AG09319 (cell line): ENCODE measurements at places on chromosomes 13 and 19.

GRCh38 chr13:52053460-52053859, 29.0 kb downstream of the UTP14C start:
- DNase-seq = no peak

- DNase-seq = no peak
Measured at GRCh38 chr19:44002212-44002565, 568 bp upstream of the ZNF230 start.

DNA sequence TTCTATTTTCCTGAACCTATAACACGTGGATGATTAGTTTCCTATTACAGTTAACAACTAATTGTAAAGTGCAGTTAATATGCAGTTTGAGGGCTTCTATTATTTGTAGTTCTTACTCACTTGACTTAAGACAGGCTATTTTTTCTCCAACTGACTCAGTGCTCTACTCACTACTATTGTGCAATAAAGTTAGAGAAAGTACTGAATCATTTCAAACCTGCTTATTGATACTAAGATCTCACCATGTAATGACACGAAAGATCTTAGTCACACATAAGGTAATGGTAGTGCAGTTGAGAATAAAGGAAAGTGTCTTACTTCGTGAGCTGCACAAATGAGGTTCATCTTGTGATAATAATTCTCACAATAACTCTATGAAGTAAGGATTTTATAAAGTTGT, 22.8 kb upstream of the ITM2B start:
- peak; percentile 29 for DNase-seq

GRCh38 chr13:74056801-74057542, 77.2 kb downstream of the KLF12 start:
- DNase-seq = no peak

GRCh38 chr19:23547156-23547555, 139.9 kb downstream of the ZNF675 start:
- no peak for DNase-seq

- DNase-seq = no peak
Measured at GRCh38 chr13:31320946-31321345, 121.2 kb downstream of the B3GLCT start.

GRCh38 chr19:38619361-38620174, 580 bp downstream of the EIF3K start:
- no peak for DNase-seq

- DNase-seq = no peak
Measured at GRCh38 chr13:114049026-114049425, 75.2 kb upstream of the C13orf46 start.

DNA sequence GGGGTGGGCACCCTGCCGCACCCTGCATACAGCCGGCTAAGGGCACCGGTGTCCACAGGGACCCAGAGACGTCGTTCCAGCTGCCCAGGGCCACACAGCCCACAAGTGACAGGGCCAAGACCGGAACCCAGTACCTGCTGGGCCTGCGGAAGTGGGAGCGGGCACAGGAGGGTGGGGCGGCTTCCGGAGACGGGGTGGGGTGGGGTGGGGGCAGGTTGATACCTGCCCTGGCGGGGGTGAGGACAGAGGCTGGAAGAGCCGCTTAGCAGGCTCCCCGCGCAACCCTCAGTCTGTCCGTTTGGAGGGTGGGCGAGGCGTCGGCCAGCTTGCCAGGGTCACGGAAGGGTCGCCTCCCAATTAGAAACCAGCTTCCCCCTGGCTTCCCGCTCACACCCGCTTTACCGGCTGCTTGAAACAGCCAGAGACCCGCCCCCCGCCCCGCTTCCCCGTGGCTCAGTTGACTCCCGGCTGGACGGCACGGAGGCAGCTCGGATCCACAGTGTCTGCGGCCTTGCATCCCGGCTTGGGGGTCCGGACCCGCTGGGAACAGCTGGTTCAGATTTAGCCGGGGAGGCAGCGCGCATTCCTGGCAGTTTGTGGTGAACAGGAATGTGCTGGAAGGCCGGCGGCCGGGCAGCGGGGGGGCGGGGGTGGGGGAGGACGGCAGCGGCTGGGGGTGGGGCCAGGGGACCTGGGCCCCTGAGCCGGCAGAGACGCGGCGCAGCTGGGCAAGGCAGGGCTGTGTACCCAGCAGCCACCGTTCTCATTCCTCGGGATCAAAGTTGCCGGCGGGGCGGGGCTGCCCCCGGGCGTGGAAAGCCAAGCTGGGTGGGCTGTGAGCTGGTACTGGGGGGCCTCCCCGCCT, 1.9 kb downstream of the CNN2 start:
- peak; percentile 94 for DNase-seq

DNA sequence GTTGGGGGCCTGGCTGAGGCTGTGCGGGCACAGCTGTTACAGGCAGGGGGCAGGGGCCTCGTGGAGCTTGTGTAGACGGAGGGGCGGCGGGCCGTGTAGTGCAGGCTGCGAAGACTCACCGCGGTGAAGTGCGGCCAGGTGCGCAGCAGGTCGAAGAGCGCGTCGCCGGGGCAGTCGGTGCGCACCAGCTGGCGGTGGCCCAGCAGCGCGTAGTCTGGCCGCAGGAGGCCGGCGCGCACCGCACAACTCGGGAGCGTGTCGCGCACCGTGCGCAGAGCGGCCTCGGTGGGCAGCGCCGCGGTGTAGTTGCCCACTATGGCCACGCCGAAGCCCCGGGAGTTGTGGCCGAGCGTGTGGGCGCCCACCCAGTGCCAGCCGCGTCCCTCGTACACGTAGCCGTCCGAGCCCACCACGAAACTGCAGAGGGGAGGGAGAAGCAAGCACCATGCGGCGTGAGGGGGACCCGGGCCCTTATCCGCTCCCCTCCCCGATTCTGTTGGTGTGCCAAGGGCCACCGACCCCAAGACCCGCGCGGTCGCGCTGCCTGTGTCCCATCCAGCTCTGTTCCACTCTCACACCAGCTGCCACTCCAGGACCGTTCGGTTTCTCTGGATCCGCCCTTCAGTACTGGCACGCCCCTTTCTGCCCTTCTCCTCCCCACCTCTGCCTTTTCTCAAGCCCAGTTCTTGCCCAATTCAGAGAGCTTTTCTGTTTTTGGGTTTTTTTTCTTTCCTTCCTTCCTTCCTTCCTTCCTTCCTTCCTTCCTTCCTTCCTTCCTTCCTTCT, 5.4 kb upstream of the RASAL3 start:
- DNase-seq = no peak

DNA sequence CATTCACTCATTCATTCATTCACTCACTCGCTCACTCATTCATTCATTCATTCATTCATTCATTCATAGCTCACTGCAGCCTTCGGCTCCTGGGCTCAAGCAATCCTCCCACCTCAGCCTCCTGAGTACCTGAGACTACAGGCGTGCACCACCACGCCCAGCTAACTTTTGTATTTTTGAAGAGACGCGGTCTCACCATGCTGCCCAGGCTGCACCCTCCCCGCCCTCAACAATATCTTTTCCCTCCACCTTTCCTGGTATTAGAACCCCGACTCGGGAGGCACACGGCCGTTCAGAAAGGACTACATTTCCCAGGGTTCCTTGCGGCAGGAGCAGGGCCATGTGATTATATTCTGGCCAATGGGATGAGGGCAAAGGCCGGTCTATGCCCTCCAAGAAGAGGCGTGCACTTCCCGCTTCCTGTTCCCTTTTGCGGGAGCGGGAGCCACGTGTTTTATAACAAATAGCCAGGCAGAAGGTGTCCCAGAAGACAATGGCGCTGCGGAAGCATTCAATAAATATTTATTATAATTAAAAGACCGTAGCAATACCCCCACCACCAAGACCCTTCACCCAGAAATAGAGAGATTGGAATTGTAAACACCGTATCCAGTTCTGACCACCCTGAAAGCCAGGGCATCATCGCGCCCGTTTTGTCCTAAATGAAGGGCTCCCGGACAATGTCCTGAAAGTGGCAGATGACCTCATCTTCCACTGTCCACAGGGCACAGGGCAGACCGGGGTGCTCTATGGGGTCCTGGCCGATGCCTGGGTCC, 15.9 kb downstream of the TICAM1 start:
- DNase-seq = peak; percentile 79

- DNase-seq = peak; percentile 27
Measured at GRCh38 chr19:47512183-47512947, 2.5 kb downstream of the NAPA start.

- no peak for DNase-seq
Measured at GRCh38 chr19:45879055-45879454, 6.9 kb downstream of the IRF2BP1 start.

DNA sequence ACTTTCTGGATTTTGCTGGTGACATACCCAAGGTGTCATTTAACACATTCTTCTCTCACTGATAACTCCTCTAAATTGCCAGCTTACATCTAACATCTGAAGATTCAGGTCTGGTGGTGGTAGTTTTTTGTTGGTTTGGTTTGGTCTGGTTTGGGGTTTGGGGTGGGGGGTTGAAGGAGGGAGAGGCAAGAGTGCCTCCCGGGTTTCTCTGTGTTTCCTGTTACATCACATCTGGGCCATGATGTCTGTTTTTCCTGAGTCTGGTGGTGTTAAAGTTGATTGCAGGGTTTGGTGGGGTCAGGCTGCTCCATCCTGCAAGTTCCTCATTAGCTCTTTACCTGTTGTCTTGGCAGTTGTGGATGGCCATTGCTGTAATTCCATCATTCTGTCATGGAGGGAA, 155.8 kb upstream of the UBL3 start:
- no peak for DNase-seq

DNA sequence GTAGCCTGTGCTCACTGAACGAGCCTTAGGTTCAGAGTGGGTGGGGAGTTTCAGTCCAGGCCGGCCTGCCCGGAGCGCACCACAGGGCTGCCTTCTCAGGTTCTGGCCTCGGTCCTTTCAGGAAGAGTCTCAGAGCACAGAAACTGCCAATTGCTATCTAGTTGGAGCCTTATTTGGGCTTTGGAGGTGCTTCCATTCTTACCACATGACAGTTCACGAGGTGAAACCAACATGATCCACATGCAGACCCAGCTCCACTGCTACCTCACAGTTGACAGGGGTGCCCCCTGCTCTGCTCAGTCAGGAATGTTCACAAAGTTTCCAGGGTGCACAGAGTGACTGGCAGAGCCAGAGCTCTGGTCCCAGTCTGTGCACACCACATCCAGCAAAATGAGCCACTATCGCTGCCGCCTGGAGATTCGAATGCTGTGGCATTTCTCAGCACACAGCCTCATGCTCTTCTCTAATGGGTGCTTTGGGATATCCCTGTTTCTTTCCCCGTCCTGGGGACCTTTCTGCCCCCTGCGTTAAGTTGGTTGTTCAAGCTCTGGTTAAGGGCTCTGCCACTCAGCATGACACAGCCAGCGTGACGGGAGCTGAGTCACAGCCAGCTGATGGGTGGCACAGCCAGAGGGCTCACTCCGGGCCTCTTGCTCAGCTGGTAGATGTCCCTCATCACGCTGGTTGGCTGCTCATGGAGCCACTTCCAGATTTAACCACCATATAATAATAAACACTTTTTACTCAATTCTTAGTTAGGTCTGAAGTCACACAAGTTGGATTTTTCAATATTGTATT, 7.5 kb upstream of the SACS start:
- DNase-seq = no peak

GRCh38 chr19:4196009-4196408, 13.5 kb downstream of the ANKRD24 start:
- DNase-seq = no peak

DNA sequence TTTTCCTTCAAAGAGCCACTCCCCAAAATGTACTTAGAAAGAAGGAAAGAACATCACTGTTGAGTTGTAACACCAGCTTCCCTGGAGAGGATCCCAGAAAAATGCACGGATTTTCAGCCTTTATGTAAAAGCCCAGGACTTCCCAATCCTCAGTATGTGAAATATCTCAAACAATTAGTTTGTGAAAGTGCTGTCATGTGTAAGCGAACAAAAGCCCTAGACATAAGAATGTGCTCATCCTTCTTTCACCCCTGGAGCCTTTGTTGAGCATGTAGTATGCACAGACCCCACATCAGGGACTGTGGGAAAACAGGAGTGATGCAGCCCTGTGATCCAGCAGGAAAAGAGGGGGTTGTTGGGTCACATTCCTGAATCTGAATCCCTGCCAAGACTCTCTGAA, 441.4 kb upstream of the ZNF507 start:
- DNase-seq = no peak

DNA sequence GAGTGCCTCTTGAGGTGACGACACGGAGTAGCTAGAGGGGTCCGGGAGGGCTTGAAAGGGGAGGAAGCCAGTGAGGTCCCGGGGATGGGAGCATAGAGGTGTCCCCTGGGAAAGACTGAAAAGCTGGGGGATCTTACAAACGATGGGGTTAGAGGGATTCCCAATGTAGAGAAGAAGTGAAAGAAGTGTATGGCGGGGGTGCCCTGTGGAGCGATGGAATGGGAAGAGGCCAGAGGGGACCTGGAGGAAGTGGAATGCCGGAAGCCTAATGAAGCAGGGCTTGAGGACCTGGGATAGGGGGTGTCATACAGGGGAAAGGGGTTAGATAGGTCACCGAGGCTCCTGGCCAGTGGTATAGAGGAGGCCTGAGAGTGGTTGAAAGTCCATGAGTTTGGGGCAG, 580 bp downstream of the AP2A1 start:
- DNase-seq = no peak

DNA sequence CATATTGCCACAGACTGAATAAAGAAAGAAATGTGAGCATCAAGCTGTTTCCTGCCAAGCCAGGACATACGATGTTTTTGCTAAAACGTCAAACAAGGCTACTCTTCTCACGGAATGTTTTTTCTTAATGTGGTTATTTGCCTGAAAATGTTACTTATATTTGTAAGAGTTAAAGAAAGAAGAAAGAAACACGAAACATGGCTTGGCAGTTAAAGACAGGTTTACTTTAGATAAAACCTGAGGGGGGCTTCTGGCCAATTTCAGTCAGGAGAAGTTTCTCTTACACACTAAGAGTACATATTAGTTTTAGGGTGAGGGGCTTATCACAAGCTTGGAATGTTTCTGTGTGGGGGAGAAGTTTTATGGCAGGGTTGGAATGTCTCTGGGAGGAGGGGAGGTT, 4.4 kb upstream of the OR10H4 start:
- DNase-seq = no peak

GRCh38 chr19:56969156-56969555, 128.6 kb upstream of the PEG3 start:
- DNase-seq = no peak

DNA sequence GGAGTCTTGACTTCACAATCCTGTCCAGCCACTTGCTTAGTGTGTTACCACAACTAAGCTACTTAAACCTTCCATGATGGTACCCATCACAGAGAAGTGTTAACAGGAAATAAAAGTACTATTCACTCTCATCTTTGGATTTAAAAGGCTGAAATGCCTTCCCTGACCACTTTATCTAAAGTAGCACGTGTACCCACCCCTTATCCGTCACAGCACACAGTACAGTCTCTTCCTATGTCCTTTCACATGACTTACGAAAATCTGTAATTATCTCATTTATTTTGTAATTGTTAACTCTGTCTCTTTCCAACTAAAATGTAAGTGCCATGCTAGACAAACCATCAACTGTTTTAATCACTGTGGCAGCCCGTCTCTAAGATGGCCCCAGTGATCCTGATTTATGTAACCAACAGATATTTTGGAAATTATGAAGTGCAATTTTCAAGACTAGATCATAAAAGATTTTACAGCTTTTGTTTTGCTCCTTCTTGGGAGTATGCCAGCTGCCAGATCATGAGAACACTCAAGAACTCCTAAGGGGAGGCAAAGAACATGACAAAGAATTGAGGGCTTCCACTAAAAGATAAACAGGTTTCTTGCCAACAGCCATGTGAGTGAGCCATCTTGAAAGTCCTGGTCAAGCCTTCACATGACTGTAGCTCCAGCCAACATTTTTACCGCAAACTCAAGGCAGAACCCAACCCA, 44.9 kb downstream of the DIAPH3 start:
- no peak for DNase-seq
